ENCODE measurements at places on chromosomes 6 and 20.

DNA sequence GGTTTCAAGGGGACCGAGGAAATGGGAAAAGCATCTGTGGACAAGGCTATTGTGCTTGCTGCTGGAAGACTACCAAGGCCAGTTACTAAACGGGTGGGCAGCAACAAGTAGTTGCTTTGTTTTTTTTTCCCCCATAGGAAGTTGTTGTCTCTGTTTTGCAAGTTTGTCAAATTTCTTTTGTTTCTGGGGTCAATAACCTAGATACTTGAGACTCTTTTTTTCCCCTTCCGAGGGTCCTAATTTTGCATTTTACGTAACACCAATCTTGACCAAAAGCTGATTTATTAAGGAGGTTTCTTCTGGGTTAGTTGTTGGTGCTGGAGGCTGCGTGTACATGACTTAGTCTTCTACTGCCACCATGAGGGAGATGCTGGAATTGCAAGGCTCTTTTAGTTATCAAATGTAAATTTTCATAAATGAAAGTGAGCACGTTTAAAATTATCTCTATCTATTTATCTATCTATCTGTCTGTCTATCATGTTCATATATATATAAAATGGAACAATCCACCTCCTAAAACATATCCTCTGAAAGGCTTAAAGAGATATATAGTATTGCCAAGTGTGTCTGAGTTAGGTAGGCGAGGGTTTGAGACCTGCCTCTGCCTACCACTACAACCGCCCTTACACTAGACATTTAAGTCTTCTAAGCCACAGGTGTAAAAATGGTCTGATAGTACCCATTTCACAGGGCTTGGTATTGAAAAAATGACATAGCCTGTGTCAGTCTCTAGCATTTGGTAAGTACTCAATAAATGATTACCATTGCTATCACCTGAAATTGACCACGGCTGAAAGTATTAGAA is 60.2 kb downstream of the GCLC start:
- peak; percentile 56 for DNase-seq

DNA sequence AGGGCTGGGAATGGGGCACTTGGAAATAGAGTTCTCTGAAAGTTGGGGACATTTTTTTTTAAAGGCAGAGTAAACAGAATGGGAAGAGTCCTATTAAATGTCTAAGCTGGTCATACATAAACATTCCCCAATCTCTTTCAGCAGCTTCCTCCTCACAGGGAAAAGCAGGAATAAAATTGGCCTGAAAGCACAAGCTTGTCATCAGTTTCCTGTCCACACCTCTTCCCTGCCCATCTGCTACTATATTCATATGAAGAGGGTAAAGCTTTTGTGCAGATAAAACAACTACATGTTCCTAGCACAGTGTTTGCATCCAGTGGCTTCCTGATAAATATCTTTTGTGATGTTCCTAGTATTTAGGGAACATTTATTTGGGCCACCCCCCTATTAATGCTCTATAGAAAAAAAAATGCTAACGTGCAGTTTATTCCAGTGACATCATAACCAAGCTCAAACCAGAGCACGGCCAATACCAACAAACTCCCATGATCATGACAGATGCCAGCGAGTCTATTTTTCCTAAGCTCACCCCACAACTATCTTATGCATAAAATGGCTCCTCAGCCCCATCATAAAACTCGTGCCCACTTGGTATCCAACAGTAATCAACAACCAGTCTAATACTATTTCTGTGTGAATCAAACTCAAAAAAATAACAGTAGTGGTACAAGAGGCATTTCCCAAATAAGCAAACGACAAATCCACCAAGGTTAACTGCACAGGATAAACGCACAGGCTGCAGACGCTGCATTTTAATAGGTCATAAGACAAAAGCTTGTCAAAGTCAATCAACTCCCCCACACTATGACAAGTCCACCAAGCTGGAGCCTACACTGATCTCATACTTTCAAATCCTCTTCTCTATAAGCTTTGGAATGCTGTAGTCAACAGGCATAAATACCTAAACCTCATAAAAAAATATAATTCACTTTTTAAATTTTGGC is 95.3 kb downstream of the EPB41L2 start:
- DNase-seq: no peak

GRCh38 chr6:90460051-90460450 is 126.8 kb downstream of the MAP3K7 start:
- DNase-seq: no peak

- no peak for DNase-seq
Measured at GRCh38 chr6:121823437-121823851, 388.0 kb downstream of the GJA1 start.

GRCh38 chr20:48769069-48769983 is 58.5 kb downstream of the PREX1 start:
- DNase-seq: peak; percentile 85

- no peak for DNase-seq
Measured at GRCh38 chr20:57664924-57665588, 44.8 kb downstream of the PMEPA1 start.

GRCh38 chr20:38878866-38879265 is 47.4 kb upstream of the FAM83D start:
- DNase-seq: no peak

DNA sequence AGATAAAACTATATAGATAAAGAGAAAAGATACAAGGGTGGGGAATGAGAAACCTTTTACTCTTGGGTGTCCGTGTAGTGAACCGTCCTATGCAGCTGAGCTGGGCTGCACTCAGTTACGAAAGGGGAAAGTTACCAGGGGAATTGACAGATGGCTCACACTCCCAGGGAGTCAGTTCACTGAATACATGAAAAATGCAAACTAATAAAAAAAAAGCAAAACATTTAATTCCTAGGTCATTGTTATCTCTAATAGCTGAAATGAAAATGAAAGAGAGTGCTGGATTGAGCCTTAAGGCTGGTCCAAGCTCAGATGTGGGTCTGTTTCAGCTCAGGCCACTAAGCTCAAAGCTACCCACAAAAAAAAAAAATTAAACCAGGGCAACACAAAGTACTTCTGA is 138.0 kb downstream of the THBS2 start:
- DNase-seq: no peak

DNA sequence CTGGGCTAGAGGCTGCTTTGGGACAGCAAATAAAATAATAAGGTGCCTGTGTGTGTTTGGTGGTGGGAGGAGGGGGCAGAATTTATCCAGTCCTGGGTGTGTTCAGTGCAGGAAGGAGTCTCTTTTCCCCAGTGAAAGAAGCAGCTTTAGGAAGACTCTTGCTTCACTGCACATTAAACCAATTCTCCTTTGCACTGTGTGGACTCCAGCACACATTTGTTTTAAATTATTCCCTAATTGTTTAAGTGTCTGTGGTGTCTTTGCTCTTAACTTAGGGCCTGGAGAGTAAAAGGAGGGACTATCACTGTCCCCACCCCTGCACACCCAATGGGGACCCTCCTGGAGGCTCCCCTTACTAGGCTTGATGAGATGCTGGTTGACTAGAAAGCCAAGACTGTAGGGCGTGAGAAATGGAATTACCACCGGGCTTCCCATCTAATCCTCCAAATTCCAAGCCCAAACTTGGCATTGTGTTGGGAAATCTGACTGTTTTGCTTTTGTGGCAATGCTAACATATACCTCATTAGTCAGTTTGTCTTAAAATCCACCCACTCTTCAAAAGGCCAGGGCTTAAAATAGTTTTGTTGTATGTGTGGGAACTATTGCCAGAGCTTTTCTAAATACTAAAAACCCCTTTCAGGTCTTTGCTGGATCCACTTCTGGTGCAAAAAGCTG is 13.5 kb upstream of the DAAM2 start:
- no peak for DNase-seq

- DNase-seq: no peak
Measured at GRCh38 chr6:163494279-163494727, 79.8 kb downstream of the QKI start.

GRCh38 chr6:34384321-34385153 is 7.9 kb downstream of the NUDT3 start:
- DNase-seq: no peak

DNA sequence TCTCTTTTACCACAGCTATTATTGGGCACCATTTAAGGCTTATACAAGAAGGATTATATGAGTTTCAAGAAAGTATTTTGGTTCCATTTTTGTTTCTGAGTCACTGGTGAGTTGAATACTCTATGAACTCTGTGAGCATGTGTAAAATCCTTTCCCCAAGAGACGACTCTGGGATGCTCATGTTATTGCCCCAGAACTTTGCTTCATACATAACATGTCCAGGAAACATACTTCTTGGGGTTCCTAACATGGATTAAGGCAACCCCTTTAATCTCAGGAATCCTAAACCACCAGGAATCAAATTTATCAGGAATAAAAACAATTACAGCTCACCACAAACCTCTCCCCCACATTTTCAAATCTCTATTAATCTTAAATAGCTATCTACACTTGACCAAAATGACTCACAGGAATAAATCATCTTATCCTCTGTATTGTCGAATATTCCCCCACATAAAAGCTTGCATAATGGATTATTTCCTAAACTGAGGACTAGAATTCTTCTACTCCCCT is 117.5 kb upstream of the COL21A1 start:
- no peak for DNase-seq

GRCh38 chr6:110432285-110432900 is 17.0 kb upstream of the DDO start:
- DNase-seq: no peak

DNA sequence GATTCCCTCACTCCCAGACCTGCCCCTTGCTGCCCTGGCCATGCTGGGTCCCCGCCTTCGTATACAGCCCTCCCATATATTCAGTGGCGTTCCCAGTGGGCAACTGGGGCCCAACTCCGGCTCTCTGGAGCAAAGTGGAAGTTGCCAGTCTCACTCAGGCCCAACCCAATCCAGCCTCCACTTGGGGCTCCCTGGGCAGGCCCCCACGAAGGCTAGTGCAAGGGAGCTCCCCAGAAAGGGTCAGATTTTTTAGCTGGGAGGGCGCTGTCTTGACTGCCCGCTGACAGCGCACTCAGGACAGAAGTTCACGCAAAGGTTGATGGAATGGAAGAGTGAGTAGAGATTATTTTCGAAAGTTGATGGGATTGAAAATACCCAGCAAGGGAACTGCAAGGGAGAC is 5.9 kb downstream of the TP53TG5 start:
- no peak for DNase-seq

GRCh38 chr6:104843229-104843628 is 16.5 kb downstream of the HACE1 start:
- DNase-seq: no peak

DNA sequence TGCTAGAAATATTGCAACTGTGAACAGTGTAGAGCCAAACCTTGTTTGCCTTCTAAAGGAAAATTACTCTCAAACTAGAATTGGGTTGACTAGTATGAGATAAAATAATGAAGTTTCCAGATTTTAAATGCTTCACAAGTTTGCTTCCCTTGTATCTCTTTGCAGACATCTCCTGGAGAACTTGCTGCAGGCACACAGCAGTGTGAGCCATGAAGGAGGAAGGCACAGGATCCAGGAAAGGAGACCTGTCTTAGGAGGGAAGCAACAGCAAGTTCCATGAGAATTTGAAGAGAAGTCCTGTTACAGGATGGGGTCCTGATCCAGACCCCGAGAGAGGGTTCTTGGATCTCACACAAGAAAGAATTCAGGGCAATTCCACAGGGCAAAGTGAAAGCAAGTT is 115.9 kb downstream of the BMP7 start:
- no peak for DNase-seq

- no peak for DNase-seq
Measured at GRCh38 chr20:15058841-15059240, 721.4 kb upstream of the FLRT3 start.

GRCh38 chr6:79872986-79873385 is 74.4 kb downstream of the ELOVL4 start:
- no peak for DNase-seq

DNA sequence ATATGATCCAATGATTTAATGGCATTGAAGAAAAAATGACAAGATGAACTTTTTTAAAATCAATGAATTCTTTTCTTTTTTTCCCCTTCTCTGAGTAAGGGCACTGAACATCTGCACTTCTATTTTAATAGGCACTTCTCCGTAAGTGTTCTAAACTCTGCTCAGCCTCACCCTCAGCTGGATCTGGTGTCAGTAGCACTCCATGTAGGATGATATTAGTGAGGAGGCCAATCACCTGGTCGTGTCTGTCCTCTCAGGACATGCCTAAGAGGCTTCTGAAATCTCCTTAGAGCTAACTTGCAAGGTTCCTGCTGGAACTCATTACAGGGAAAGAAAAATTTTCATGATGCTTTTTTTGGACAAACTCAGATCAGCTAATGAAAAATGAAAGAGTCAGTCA is 148.6 kb upstream of the MLIP start:
- DNase-seq: no peak

GRCh38 chr20:52076164-52076563 is 115.4 kb downstream of the ZFP64 start:
- DNase-seq: no peak

GRCh38 chr20:50710492-50711063 is 19.2 kb upstream of the RIPOR3 start:
- no peak for DNase-seq

DNA sequence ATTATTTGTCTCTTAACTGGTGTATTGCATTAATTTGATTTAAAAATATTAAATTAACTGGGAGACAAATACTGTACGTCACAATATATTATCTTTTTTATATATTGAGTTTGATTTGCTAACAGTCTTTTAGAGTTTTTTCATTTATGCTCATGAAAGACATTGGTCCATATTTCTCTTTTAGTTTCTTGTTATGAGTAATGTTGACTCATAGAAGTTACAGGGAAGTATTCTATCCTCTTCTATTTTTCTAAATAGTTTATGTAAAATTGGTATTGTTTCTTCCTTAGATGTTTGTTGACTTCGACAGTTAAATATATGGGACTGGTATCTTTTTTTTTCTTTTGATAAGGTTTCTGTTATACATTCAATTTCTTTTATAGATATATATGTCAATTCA is 1115.6 kb upstream of the CITED2 start:
- no peak for DNase-seq

DNA sequence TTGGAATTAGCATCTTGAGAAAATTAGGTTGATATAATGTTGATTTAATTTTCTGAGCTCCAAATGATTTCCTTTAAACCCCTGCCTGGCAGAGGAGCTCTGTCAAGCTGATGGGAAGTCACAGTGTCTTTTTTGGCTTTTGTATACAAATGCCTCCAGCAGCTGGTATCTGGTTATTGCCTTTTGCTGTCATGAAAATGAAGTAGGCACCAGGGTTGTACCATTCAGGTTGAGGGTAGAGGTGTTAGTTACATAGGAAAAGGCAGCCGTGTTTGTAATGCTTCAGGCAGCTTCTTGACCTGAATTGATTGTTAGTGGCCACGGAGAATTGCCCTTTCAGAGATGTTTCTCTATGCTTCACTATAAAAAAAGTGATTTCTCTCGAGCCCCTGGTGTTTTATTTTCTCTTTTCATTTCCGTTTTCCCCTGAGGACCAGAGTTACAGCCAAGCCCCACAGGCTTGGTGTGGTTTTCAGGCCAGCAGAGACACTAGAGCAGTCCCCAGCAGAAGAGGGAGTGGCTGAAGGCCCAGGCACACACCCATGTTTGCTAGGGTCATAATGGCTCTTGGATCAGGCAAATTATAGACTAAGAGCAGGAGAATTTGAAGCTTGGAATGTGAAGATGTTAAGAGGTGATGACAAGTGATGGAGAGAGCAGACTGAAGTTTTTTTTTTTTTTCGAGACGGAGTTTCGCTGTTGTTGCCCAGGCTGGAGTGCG is 21.6 kb downstream of the CMTR1 start:
- DNase-seq: no peak

All from T follicular helper cell (primary cell).